ENCODE measurements at places on chromosomes 6 and 20. TPM values are rescaled to one million over a fixed set of nuclear protein-coding genes. Genes with fewer than 3 reads are reported as not detected.

MYLK2 gene
- total RNA-seq: not detected

- DNase-seq: no peak
Observed at GRCh38 chr6:34648806-34649205, 47.8 kb downstream of the ILRUN start.

GRCh38 chr6:22784601-22785410 lies 215.4 kb downstream of the HDGFL1 start:
- no peak for DNase-seq

GRCh38 chr6:153956808-153957207 lies 82.2 kb upstream of the OPRM1 start:
- no peak for DNase-seq

DNA sequence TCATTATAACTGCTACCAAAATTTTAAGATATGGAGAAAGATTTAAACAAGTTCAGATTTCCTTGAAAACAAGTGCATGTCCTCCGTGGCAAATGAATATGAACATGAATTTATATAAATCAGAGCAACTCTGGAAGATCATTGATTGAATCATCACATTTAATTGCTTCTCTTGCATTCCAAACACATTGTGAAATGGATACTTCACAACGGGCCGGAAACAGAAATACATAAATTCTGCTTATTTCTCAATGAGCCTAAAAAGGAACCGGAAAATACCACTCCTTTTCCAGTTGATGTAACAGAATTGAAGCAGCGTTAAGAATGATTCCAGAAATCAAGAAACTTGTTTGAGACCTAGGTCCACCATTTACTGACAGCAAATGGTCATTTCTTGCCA lies 134.6 kb upstream of the BTN3A2 start:
- no peak for DNase-seq

DNA sequence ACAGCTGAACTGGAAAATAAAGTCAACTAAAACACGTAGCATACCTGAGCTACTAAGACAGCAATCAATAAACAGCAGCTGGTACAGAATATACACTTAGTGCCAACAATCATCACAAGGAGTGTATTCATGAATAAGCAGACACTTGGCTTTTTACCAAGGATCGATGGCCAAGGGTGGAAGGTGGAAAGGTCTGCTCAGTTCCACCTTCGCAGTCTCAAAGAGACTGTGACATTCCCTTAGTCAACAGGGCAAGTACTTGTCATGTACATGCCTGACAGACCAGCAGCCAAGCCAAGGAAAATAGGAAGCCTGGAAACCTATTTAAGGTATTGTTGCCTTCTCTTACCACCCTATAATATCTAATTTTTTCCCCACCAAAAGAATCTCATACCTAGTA lies 21.4 kb downstream of the HBS1L start:
- no peak for DNase-seq

DNA sequence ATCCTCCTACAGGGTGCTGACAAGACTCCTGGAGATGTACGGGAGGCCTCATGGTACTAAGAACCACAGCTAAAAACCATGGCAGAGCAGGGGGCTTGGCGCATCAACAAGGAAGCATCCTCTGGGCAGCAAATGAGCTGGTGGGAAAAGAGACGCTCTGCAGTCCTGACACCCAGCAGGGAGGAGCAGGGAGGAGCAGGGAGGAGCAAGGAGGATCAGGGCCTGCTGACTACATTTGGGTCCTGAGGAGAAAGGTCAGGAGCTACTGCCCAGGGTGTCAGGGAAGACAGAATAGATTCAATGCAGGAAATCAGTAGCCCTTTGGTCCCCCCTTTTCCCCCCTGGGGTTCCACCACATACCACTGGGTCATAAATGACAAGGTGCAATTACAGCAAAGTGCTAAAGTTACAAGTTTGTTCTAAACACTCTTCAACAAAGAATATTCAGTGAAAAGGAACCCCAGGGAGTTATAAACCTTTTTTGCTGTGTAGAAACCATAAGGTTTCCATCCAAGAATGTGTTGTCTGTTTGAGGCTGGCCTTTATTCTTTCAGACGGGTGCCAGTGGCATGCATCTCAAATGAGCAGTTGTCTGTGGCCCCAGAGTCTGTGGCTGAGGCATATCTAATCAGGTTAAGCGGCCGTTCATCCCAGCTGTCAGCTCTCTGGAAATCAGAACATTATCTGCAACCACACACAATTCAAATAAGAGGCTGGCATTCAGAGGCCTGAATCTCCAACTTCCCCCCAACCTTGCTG lies 325.0 kb downstream of the CDC5L start:
- DNase-seq: no peak

SCUBE3 gene
- total RNA-seq: 0.03 TPM

DNA sequence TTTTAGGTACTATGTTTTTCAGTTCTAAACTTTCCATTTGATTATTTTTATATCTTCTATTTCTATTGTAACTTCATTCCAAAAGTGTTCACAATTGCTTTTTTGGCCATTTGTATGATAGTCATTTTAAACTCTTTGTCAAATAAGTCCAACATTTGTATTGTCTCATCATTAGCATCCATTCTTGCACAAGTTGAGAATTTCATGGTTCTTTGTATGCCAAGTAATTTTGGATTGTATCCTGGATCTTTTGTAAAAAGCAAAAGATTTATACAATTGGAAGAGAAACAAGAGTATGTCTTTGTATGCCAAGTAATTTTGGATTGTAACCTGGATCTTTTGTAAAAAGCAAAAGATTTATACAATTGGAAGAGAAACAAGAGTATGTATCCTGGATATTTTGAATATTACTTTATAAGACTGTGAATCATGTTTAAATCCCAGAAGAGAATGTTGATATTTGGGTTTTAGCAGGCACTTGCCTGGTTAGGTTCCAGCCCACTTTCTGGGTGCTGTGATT lies 36.9 kb upstream of the NT5E start:
- DNase-seq: no peak

GRCh38 chr6:16319813-16320532 lies 81.6 kb downstream of the GMPR start:
- peak; percentile 42 for DNase-seq

- no peak for DNase-seq
Observed at GRCh38 chr6:158131926-158132325, 36.1 kb downstream of the SERAC1 start.

DNA sequence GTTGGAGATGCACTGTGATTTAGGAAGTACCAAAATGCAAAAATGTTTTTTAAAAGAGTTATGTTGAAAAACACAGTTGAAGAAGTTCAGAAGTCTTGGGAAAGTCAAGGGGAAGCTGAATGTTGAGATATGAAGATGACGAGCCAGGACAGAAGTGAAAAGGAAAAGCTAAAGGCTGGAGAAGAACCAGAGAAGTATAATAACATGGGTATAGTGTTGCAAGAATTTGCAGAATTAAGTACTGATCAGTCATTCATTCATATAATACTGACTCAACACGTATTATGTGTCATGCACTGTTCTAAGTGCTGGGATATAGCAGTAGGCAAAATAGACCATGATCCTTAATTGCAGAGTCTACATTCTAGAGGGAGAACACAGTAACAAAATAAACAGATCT lies 432.8 kb downstream of the CDC5L start:
- no peak for DNase-seq

DNA sequence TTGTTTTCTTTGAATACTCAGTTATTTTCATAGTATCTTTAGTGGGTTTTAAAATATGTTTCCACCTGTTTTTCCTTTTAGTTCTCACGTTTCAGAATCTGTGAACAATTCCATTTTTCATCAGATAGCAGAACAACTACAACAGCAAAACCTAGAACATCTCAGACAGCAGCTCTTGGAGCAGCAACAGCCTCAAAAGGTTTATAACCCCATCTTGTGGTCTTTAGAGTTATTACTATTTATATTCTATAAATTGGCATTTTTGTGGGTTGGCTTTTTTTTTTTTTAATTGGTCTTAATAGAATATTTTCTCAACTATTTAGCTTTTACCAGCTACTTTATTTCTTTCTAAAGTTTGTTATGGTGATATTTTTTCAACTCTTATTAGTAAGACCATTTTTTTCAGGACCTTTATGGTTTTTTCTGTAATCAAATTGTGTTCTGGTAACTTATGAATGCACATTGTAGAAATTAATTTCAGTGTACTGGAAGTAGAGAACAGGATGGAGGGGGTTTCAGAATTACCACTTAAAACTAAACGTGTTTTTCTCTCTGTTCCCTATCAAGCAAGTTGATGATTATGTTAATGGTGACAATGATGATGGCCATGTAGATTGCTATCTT lies 72.2 kb downstream of the SCAF8 start:
- no peak for DNase-seq

DNA sequence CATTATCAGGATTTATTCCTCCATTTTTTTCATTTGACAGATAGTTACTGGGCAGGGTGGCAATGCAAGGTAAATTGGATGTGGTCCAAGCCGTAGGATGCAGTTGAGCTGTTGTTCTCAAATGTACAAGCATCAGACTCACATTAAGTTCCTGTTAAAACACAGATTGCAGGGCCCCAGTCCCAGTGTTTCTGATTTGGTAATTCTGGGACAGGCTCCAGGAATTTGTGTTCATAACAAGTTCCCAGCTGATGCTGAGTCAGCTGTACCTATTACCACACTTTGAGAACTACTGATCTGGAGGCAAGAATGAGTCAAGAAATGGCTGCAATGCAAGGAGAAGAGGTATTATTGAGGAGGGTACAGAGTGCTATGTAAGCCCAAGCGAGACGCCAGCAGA lies 11.7 kb downstream of the TMEM244 start:
- DNase-seq: no peak

OR12D3 gene
- not detected for total RNA-seq

GRCh38 chr6:56637640-56638039 lies 5.0 kb downstream of the DST start:
- no peak for DNase-seq

FLRT3 gene
- not detected for total RNA-seq

EFCAB8 gene
- total RNA-seq: 1.5 TPM

- DNase-seq: no peak
Observed at GRCh38 chr6:124991764-124992295, 29.6 kb downstream of the RNF217 start.

- no peak for DNase-seq
Observed at GRCh38 chr20:10613911-10614310, 59.9 kb downstream of the JAG1 start.

CTAGE9 gene
- total RNA-seq: not detected

DNA sequence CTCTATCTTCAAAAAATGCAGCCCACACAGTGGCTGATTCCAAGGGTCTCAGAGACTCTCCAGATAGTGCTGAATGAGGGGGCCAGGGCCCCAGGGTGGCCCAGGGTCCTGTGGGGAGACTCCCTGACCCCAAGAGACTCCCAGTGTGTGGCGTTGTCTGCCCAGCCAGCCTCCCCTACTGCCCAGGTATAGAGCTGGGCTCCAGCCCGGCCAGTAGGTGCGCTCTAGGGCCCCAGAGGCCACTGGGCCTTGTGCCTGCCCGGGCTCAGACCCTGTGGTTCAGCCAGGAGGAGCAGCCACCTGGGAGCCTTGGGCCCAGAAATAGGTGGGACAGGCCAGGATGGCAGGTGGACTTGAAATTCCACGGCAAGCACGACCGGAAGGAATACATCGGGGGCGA lies 30.3 kb upstream of the GATA5 start:
- DNase-seq: no peak

BPIFA1 gene
- total RNA-seq: not detected

- no peak for DNase-seq
Observed at GRCh38 chr6:161561908-161562307, 288.0 kb upstream of the AGPAT4 start.

GRCh38 chr6:169792306-169793015 lies 41.0 kb downstream of the ERMARD start:
- DNase-seq: no peak

GRCh38 chr20:45487231-45487635 lies 17.7 kb downstream of the WFDC2 start:
- no peak for DNase-seq

- DNase-seq: peak; percentile 17
Observed at GRCh38 chr20:48467622-48468021, 360.2 kb downstream of the PREX1 start.

ME1 gene
- total RNA-seq: 0.10 TPM

F13A1 gene
- 4.8 TPM for total RNA-seq

SDC4 gene
- 4.4 TPM for total RNA-seq

GRCh38 chr20:36435592-36436541 lies 105.5 kb upstream of the MYL9 start:
- DNase-seq: peak; percentile 85

GRCh38 chr20:25325997-25326396 lies 64.6 kb downstream of the ABHD12 start:
- no peak for DNase-seq

DNA sequence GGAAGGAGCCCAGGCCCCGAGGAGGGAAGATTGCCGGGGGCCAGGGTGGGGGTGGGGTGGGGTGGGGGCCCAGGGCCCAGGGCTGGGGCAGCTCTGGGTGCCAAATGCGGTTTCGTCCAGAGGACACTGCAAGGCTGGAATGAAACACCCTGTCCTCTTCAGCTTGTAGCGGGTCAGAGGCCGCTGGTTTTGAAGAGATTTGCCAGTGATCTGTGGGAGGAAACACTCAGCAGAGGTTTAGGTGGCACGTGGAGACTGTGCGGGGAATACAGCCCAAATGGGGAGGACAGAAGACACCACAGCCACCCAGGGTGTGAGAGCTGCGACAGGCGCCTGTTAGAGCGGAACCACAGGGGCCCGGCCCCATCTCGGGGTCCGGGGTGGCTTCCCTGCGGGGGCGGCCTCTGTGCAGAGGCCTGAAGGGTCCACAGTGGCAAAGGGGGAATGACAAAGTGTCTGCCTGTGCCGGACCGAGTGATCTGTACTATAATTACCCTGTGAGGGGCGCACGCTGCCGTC lies 29.2 kb downstream of the FRMD1 start:
- no peak for DNase-seq

MYL9 gene
- total RNA-seq: 2.8 TPM

GRCh38 chr6:167275436-167275835 lies 15.7 kb upstream of the UNC93A start:
- no peak for DNase-seq

DNA sequence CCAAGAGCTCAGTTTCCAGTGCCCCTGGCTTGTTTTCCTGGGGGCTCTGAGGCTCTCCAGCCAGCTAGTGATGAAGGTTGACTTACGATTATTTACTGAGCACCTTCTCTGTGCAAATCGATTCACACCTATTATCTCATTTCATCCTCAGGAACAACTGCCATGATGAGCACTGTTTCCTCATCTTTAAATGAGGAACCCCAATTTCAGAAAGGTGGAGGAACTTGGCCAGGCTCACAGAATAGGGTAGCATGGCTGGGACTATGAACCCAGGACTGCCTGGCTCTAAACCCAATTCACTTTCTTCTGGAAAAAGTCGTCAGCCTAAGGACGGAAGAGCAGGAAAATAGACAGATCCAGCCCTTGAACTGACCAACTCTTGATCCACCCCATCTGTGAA lies 3.5 kb upstream of the BPI start:
- no peak for DNase-seq

BPIFB4 gene
- not detected for total RNA-seq

DNA sequence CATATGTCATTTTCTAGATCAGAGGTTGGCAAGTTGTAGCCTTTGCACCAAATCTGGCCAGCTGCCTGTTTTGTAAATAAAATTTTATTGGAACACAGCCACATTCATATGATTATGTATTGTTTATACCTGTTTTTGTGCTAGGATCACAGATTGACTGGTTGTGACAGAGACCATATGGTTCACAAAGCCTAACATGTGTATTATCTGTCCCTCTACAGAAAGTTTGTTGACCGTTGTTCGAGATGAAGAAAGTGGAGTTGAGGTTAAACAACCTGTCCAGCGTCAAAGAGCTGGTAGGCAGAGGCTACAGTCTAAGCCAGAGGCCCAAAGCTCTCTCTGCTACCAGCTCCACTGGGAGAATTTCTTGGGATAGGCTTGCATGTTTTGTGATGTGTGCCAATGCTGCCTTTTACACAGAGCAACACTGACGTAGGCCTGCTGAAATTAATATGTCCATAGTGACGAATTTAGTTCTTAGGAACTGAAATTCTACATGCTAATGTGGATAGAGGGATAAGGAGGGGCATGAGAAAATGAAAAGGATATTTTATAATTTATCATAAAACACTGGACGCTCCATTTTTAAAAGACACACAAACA lies 11.7 kb upstream of the IGF2R start:
- DNase-seq: no peak

Data from T-cell (primary cell).